Pancreas (tissue), 10 donors: ENCODE measurements at places on chromosomes 4 and X. TPM values are rescaled to one million over a fixed set of nuclear protein-coding genes. Genes with fewer than 3 reads are reported as not detected.

The PCDH11X gene
- polyA plus RNA-seq: 0.02 TPM

GRCh38 chrX:1894740-1895139 lies 279.9 kb downstream of the ASMT start:
- H3K27ac ChIP-seq: no peak overlapping the region
- DNase-seq: no peak
- H3K36me3 ChIP-seq: no peaks in the 10 kb centered on the region
- H3K4me3 ChIP-seq: no peak overlapping the region

The CDS1 gene
- polyA plus RNA-seq: 2.7 TPM

DNA sequence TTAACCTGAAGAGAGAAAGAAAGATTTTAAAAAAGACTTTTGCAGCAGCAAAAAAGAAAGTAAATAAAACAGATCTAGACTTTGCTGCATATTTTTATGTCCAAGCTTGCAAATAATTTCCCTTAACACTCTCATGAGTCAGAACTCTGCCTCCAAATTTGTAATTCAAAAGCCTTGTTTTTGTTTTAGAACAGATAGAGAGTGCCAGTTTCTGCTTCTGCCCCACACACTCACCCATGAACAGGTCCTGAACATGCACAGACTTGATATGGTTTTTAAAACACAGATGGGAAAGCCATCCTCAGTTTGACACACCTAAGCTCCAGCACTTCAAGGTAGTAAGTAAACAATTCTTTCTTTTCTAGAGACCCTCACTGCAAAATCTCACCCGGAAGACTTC lies 39.7 kb upstream of the VCX3B start:
- no peak overlapping the region for H3K27ac ChIP-seq
- no peak overlapping the region for H3K4me3 ChIP-seq
- no peaks in the 10 kb centered on the region for H3K4me1 ChIP-seq
- no peak for DNase-seq

DNA sequence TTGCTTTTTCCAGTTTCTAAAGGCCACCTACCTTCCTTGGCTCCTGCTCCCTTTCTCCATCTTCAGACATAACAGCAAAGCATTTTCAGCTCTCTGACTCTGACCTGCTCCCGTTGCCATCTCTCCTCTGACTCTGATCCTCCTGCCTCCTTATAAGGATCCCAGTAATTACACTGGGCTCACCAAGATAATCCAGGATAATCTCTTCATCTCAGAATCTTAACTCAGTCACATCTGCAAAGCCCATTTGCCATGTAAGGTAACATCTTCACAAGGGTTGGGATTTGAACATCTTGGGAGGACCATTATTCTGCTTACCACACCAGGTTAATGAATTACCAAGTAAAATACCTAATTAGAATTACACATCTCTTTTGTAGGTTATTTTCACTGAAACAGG lies 41.3 kb upstream of the MAGED1 start:
- no peaks in the 10 kb centered on the region for H3K4me1 ChIP-seq
- H3K27me3 ChIP-seq: no peaks in the 10 kb centered on the region
- no peaks in the 10 kb centered on the region for H3K36me3 ChIP-seq
- H3K27ac ChIP-seq: no peak overlapping the region
- H3K4me3 ChIP-seq: no peak overlapping the region
- no peak for DNase-seq

- no peak overlapping the region for H3K4me3 ChIP-seq
- no peak for DNase-seq
- H3K27me3 ChIP-seq: no peaks in the 10 kb centered on the region
- H3K36me3 ChIP-seq: no peaks in the 10 kb centered on the region
Measured at GRCh38 chr4:40978548-40978947, 228.8 kb downstream of the NSUN7 start.
